A549 treated with Mapracorat at 1 μM for 4 hours (cell line): ENCODE measurements at places on chromosomes 12 and 14. TPM values are rescaled to one million over a fixed set of nuclear protein-coding genes. Genes with fewer than 3 reads are reported as not detected.

The CLEC2B gene
- total RNA-seq, result 1.00 to 2.1 TPM (median 1.3 TPM) in 5 replicates

The ITGB7 gene
- total RNA-seq, result 0.35 to 0.84 TPM (median 0.55 TPM) in 5 replicates

The NRL gene
- 0.56 to 1.1 TPM (median 0.84 TPM) in 5 replicates for total RNA-seq

The ST8SIA1 gene
- total RNA-seq, result 0.24 TPM in 1 of 5 replicates, not detected in the others

The UTP20 gene
- 13.7 to 16.7 TPM (median 14.8 TPM) in 5 replicates for total RNA-seq

The TCL1A gene
- total RNA-seq, result not detected in 5 replicates

The CLEC4D gene
- not detected in 5 replicates for total RNA-seq

The KRT74 gene
- total RNA-seq, result not detected in 5 replicates

The STYK1 gene
- 0.07 to 0.30 TPM (median 0.17 TPM) in 5 replicates for total RNA-seq

The GAS2L3 gene
- total RNA-seq, result 6.2 to 9.2 TPM (median 9.0 TPM) in 5 replicates

The NTF3 gene
- not detected in 5 replicates for total RNA-seq

The BBS10 gene
- 3.5 to 5.3 TPM (median 5.1 TPM) in 5 replicates for total RNA-seq

The FIGNL2 gene
- total RNA-seq, result 0.20 to 0.46 TPM (median 0.23 TPM) in 5 replicates

The TMTC2 gene
- 0.67 to 1.8 TPM (median 1.1 TPM) in 5 replicates for total RNA-seq

The MANSC4 gene
- not detected in 5 replicates for total RNA-seq

The RNASE1 gene
- total RNA-seq, result not detected in 5 replicates

The RGS6 gene
- total RNA-seq, result not detected in 5 replicates

The PCED1B gene
- total RNA-seq, result 18.0 to 24.5 TPM (median 22.6 TPM) in 5 replicates

The COQ6 gene
- total RNA-seq, result 23.4 to 27.8 TPM (median 26.1 TPM) in 5 replicates

The ACOT4 gene
- total RNA-seq, result 1.8 to 2.0 TPM (median 1.9 TPM) in 5 replicates

The SLC39A9 gene
- total RNA-seq, result 34.9 to 41.4 TPM (median 39.3 TPM) in 5 replicates

The IKBIP gene
- total RNA-seq, result 63.0 to 76.1 TPM (median 70.0 TPM) in 5 replicates

The KLRG1 gene
- 0.94 to 1.9 TPM (median 1.4 TPM) in 5 replicates for total RNA-seq

The HAL gene
- 0.24 to 0.63 TPM (median 0.55 TPM) in 5 replicates for total RNA-seq

The PLCZ1 gene
- total RNA-seq, result not detected in 5 replicates

The GDF3 gene
- total RNA-seq, result not detected in 5 replicates

The FGF6 gene
- total RNA-seq, result not detected in 5 replicates

The KCNH3 gene
- total RNA-seq, result 1.5 to 2.6 TPM (median 2.3 TPM) in 5 replicates

The TBC1D30 gene
- total RNA-seq, result 1.0 to 1.9 TPM (median 1.4 TPM) in 5 replicates

The LRRC43 gene
- total RNA-seq, result 0.08 TPM in 1 of 5 replicates, not detected in the others

The TC2N gene
- total RNA-seq, result 0.80 to 0.86 TPM (median 0.81 TPM) in 5 replicates

The ORMDL2 gene
- 87.9 to 110 TPM (median 98.6 TPM) in 5 replicates for total RNA-seq

The ARMH4 gene
- total RNA-seq, result 0.17 to 1.5 TPM (median 0.77 TPM) in 5 replicates

The CAPZA3 gene
- total RNA-seq, result not detected in 5 replicates

The GLT1D1 gene
- not detected in 5 replicates for total RNA-seq

The LRP1-AS gene
- total RNA-seq, result not detected in 5 replicates

The MMP19 gene
- 0.27 to 0.79 TPM (median 0.42 TPM) in 5 replicates for total RNA-seq

The ANKRD33 gene
- total RNA-seq, result not detected in 5 replicates

The VAMP1 gene
- 9.8 to 13.4 TPM (median 12.1 TPM) in 5 replicates for total RNA-seq

The FAM90A1 gene
- total RNA-seq, result 0.12 to 0.15 TPM (median 0.14 TPM) in 5 replicates

The BCAT1 gene
- 7.9 to 14.3 TPM (median 9.5 TPM) in 5 replicates for total RNA-seq

The B4GALNT3 gene
- 0.35 to 1.1 TPM (median 0.68 TPM) in 5 replicates for total RNA-seq

The PPFIA2 gene
- not detected in 5 replicates for total RNA-seq

The HIF1A gene
- 118 to 198 TPM (median 192 TPM) in 5 replicates for total RNA-seq

The MIP gene
- total RNA-seq, result 0.13 to 0.32 TPM (median 0.23 TPM) in 4 of 5 replicates, not detected in the other

The GLIPR1 gene
- total RNA-seq, result 24.6 to 33.6 TPM (median 28.0 TPM) in 5 replicates

The CDK17 gene
- total RNA-seq, result 9.9 to 14.5 TPM (median 12.7 TPM) in 5 replicates

The CMA1 gene
- total RNA-seq, result not detected in 5 replicates

The RNASE7 gene
- not detected in 5 replicates for total RNA-seq

The GPR68 gene
- total RNA-seq, result 0.13 to 0.24 TPM (median 0.13 TPM) in 5 replicates

The P3H3 gene
- 19.8 to 29.8 TPM (median 28.7 TPM) in 5 replicates for total RNA-seq

The MUCL1 gene
- total RNA-seq, result not detected in 5 replicates

The ALKBH1 gene
- total RNA-seq, result 14.4 to 15.9 TPM (median 14.9 TPM) in 5 replicates

The KCNK10 gene
- total RNA-seq, result not detected in 5 replicates

The BBOF1 gene
- 3.3 to 5.5 TPM (median 3.8 TPM) in 5 replicates for total RNA-seq

The TRPV4 gene
- 0.06 to 0.26 TPM (median 0.14 TPM) in 5 replicates for total RNA-seq

The HCAR3 gene
- 0.15 TPM in 1 of 5 replicates, not detected in the others for total RNA-seq
